ENCODE measurements at places on chromosomes 5 and 9.

- no peak for DNase-seq
Observed at GRCh38 chr5:174759091-174759490, 34.7 kb downstream of the MSX2 start.

GRCh38 chr9:108012886-108013665 is 523.5 kb upstream of the KLF4 start:
- DNase-seq = no peak

- no peak for DNase-seq
Observed at GRCh38 chr9:19286634-19287188, 56.2 kb downstream of the DENND4C start.

DNA sequence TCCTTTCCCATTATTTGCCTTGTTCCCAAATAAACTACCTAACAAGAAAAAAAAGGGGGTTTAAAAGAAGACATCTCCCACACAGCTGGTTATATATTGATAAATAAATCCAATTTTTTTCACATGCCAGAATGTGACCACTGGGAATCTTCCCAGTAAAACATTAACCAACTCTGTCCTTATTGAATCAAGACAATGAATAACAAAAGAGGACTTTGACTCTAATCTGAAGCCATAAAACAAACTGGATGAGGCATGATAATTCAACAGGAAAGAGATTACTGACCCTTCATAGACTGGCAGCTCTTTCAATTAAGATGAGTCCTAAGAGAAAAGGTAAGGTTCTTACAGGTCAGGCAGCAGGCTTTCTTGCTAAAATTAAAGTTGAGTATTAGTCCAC is 165.8 kb upstream of the CDH6 start:
- DNase-seq = no peak

DNA sequence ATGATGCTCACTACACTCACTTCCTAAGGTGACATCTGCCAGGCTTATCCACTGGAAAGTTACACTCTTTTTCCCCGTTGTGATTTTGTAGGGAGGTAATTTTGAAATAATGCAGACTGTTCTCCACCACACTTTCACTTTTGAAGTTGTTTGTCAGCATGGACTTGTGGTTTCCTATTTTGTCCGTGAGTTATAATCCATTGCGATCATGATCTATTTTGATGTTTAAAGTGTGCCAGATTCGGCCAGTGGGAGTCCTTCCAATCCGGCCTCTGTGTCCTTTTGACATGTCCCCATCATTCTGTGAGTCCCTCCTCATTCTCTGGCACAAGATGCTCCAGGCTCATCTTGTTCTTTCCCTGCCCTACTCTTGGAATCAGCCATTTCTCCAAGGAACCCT is 211.3 kb upstream of the KLF4 start:
- DNase-seq = no peak
